H1 (cell line): ENCODE measurements at places on chromosomes 1 and 21. TPM values are rescaled to one million over a fixed set of nuclear protein-coding genes. Genes with fewer than 3 reads are reported as not detected.

PTGS2 gene
- 0.23 and 0.35 TPM in 2 replicates for total RNA-seq

KCNJ9 gene
- total RNA-seq = 0.08 and 0.13 TPM in 2 replicates

LCK gene
- 71.6 and 75.3 TPM in 2 replicates for total RNA-seq

- H3K27ac ChIP-seq = no peak overlapping the region
- no peaks in the 10 kb centered on the region for H3K36me3 ChIP-seq
- peaks cover 4% of the 10 kb centered on the region for H3K4me1 ChIP-seq
- no peak for DNase-seq
These were observed 59.8 kb downstream of the TOR1AIP2 start for GRCh38 chr1:179817789-179818188.

DNA sequence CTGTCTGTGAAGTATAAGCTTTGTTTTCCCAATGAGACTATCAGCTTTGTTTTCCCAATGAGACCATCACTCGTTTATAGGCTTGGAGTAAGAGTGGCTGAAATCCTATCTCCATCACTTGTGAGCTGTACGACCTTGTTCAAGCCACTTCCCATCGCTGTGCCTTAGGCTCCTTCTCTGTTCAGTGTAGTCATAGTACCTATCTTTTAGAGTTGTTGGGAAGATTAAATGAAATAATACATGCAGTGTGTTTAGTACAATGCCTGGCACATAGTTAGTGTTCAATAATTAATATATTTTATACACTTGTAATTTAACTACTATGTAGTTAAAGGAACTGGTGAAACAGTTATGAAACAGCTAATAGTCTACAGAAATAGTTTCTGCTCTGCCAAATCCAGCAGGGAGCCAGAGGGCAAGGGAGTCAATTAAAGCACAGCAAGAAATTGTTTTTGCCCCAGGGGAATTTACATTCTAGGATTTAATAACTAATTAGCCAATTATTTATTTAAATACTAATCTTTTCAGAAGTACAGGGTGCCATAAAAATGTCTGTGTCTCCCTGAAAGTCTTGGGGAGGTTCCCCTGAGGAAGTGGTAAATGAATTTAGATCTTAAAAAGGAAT lies 139.3 kb upstream of the HMCN1 start:
- DNase-seq = no peak
- no peaks in the 10 kb centered on the region for H3K36me3 ChIP-seq
- no peaks in the 10 kb centered on the region for H3K4me1 ChIP-seq
- no peak overlapping the region for H3K4me3 ChIP-seq
- H3K27ac ChIP-seq = no peak overlapping the region
